ENCODE measurements at places on chromosomes 5 and 9.

- no peak for DNase-seq
Observed at GRCh38 chr9:136544964-136545691, 720 bp downstream of the NOTCH1 start.

DNA sequence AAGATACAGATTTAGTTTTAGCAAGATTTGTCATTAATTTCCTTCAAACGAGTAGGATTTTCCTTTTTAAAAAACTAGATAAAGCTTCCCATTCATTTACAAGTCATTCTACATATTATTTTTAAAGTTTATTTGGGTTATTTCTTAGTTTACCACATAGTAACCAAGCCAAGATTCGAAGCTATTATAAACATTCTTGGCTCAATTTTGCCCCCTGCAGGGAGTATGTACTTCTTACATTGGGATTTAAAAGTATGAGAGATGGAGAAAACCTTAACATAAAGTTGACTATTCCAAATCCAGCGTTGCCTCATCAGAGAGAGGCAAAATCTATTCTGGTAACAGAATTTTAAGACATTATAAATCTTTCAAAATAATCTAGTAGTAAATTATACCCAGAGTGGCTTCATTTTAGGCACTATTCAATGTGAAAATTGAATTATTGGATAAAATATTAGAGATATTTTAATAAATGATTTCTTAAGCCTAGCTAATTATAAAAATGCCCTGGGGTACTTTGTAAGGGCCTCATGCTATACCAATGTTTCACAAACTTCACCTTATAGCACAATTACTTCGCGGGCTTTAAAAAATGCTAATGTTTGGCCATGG is 39.1 kb downstream of the FBN2 start:
- DNase-seq = no peak

DNA sequence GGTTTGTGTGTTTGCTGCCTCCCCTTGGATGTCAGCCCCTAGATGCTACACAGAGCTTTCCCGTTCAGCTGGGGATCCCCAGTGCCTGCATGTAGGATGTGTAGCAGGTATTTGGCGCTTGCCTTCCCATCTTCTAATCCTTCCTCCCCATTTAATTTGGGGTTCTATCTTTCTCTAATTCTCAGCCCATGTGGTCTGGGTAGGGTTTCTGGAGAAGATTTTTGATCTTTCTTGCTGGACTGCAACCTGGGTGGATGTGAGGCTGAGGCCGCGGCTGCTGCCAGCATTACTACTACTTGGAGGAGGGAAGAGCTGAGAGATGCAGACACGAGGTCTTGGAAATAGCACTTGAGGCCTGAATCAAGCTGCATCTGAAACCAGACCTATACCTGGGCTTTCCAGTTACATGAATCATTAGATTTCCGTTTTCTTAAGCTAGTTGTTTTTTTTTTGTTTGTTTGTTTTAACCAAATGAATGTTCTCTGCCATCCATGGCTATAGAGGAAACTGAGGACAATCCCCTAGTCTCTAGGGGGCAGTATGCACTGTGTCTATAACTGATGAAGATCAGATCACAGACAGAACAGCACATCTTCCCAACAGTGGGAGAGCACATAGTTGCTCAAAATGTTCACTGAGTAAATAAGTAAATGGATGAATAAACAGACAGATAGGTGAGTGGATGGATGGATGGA is 178.6 kb downstream of the FGF18 start:
- DNase-seq = no peak

DNA sequence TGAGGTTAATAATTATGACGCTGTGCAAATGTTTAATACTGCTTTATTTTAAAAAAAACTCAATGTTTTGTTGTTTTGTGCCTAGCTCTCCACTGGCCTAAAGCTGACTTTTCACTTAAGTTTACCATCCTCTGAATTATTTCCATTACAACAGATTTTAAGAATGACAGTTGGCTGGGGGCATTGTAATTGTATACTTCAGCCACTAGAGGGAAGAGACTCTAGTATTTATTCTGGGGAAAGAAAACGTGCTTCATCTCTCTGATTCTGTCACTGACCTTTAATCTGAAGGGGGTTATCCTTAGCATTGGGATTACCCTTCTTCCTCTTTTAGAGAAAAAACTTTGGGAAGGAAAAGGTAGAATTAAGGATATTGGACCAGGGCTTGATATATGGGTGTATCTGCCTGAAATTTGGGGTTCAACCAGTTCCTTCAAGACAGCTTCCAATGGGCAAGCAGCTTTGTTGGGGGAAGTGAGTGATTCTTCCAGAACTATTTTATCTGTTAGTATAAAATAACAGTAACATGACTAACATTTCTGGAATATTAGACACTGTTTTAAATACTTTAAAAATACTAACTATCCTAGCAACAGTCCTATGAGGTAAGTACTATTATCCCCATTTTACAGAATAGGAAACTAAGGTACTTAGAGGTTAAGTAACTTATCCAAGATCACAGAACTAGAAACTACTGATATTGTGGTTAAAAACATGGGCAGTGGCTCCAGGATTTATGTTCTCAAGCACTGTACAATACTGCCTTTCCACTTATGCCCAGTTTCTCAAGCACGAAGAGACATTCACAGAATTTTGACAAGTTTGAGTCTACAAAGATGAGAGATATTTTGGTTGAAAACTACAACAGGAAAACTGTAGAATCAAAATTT is 208.4 kb downstream of the CD180 start:
- peak; percentile 16 for DNase-seq

DNA sequence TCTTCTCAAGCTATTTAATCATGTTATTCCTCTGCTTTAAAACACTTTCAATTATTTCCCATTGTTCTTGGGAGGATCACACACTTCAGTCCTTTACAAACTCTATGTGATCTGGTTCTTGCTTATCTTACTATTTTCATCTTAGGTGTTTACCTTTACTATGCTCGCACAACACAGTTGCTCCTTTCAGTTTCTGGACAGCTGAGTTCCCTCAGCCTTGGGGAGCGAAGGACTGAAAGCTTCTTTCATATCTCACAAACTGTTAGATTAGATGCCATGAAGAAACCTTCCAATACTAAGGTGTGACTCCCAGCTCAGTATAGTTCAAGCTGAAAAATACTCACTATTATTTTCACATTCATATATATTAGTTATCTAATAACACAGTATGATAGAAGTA is 117.9 kb downstream of the CDC42SE2 start:
- no peak for DNase-seq

- no peak for DNase-seq
Observed at GRCh38 chr9:127311239-127311741, 46.7 kb downstream of the GARNL3 start.

DNA sequence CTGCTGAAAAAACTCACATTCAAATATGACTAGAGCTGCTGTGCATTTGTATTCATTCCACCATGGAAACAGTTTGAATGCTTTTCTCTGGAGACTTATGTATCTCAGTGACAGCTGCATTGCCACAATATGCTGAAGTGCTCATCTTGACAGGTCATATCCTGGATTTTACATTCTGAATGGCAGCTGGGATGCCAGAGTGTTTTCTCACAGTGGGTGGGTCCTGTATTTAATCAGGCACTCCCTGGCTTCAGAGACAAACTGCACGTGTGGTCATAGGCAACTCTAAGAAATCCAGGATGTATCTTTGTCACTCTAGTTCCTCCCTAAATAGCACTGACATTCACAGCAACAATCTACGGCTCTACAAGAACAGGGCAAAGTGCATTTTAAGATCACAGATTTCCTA is 75.6 kb downstream of the ST8SIA4 start:
- no peak for DNase-seq

- DNase-seq = no peak
Observed at GRCh38 chr5:98292496-98292895, 481.0 kb upstream of the RGMB start.

DNA sequence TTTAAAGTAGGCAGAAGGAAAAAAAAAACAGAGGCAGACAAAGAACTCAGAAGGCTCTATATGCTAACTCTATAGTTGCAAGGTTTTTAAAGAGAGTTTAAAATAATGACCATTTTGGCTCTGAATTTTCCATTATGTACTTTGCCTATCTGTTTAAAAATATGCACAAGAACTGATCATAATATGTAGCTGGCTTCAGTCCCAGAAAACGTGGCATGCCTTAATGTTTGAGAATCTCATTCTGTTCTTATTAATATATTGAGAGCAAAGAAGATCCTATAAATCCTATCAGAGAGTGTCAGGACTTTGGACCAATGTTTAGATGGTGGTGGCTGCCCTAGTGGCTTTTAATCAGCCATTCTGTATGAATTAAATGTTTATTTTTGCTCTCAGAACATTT is 121.5 kb downstream of the JMY start:
- DNase-seq = no peak

DNA sequence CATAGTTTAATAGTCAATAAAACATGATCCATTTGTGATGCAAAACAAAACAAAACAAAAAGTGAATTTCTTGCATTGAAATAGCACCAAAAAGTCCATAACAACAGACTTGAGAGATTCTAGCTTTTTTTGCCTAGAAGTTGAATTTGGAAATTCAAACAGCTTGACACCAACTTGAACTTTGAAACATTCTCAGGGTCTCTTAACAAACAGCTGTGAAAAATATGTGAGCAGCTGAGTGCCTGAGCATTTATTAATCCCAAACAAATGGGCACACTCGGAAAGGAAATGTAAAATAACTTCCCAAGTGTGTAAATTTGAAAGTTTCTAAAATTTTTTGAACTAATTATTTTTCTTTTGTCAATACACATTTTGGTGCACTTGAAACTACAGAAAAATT is 56.0 kb upstream of the HMHB1 start:
- DNase-seq = no peak

GRCh38 chr5:89908876-89909275 is 500.7 kb downstream of the CETN3 start:
- DNase-seq = no peak

DNA sequence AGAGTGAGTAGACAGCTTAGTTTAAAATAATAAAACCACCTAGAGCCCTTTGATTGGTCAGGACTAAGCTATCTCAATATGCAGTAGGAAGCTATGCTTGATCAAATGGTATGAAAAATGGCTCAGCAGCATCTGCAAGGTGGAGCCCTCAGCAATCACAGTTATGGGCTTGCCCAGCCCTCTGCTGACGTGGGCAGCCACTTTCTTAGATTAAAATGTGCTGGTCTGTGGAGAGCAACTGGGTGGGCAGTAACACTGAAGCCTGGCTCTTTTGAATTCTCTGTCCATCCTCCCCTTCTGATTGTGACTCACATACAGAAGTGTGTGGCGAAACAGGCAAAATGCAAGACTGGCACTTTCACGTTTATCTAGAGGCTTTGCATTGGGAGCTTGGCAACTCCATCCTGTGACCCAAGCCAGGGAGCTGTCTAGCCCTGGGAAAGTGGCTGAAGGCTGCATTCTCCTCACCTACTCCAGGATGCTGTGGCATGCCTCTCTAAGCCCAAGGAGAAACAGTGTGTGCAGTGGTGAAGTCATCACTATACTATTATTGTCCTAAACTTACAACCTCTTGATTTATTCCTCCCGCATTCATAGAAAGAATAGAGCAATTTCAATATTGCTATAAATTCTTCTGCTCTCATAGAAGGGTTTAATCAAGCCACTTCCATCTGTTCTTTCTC is 61.1 kb downstream of the MED10 start:
- DNase-seq = no peak

GRCh38 chr5:157283434-157283833 is 17.5 kb downstream of the CYFIP2 start:
- DNase-seq = no peak

GRCh38 chr5:50958852-50959457 is 292.5 kb downstream of the PARP8 start:
- peak; percentile 67 for DNase-seq

DNA sequence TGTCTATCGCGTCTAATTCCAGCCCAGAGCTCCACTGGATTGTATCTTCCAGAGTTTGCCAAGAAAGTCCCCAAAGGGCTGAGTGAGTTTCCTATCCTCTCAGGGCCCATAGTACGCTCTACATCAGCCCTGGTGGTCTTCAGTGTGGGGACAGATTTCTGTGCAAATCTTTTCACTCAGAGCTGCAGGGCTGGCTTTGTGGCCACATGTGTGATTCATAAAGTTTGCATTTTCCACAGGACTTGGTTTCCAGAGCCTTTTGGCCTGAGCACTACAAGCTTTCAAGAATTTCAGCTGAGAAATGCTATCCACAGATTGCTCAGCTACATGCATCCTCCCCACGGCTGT is 76.7 kb upstream of the CXCL14 start:
- no peak for DNase-seq

GRCh38 chr5:149765932-149766331 is 35.8 kb downstream of the PPARGC1B start:
- no peak for DNase-seq

GRCh38 chr5:41157272-41157894 is 55.9 kb downstream of the C6 start:
- DNase-seq = no peak

DNA sequence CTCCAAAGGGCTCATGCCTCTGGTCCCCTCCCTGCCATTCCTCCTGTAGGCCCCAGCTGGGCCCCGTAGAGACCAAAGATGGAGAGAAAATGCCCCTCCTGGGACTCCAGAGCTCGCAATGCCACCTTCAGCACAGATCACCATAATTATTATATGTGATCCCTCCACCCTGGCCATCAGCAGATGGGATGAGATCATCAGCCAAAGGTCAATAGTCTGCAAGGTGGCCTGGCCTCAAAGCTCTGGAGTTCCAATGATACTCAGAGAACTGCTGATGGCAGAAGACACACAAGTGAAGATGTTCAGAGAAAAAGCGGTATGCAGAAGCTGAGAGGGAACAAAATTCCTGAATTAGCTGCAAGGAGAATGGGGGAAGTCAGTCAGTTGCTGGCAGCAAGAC is 5.0 kb downstream of the RPP25L start:
- DNase-seq = no peak

GRCh38 chr9:89986190-89986589 is 381.4 kb downstream of the GADD45G start:
- DNase-seq = no peak

DNA sequence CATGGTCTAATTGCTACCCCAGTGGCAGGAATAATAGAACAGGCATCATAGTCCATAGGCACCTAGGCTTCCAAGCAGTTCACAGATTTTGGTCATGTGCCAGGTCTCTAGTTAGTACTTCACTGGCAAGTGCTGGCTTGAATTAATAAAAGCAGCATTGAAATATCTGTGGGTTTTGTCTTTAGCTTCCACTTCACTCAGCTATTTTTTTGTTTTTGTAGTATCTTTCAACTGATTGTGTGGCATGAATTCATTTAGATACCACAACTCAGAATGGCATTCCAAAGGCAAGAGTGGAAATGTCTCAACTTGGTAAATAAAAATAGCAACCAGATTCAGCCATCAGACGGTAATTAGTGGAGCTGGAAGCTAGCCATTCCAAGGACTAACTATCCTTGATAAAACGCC is 27.9 kb upstream of the ITGA2 start:
- no peak for DNase-seq

DNA sequence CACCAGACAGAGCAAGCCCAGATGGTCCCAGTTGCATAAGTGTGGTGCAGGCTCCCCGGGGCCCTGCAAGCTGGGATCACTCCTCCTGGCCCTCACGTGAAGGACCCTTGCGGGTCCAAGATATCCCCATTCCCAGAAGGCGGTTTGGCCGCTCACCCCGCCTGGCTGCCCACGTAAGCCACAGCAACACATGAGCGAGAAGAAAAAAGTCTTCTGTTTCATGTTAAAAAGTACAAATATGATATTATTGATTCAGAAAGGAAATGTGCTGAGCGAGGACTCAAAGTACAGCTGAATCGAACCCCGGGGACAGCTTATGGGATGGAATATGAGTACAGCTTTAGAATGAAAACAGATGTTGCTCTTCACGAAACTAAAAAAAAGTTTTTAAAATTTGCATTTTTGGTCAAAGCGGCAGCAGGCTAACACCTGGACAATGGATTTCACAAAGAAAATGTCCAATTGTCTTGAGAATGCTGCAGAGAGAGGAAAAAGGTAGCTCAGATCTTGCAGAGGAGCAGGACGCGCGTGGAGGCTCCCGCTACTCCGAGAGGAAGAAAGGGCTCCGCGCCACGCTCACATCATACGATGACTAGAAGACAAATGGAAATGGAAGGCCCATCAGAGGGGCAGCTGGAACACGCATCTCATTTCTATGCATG is 427.6 kb downstream of the IRX1 start:
- no peak for DNase-seq

Measured in hippocampal formation (tissue), 2 donors.